ENCODE measurements at places on chromosomes 5 and 9.

DNA sequence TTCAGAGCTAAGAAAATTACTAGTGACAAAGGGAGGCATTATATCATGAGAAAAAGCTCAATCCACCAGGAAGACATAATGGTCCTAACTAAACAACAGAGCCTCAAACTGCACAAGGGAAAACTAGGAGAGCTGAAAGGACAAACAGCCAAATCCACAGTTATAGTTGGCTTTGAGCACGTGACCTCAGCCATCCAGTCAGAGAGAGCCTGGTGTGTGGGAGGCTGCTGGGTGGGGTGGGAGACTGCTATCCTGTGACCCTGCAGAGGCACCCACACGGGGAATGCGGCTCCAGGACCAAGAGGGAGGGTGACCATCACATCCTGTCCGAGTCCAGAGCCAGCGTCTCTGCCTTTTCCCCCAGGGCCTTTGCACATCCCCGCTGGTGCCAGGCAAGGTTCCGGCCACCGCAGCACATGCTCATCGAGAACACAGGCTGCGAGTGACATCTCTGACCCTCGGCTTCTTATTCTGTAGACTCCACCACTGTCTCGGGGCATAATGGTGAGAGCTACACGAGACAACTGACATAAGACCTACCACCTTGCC is 145.1 kb downstream of the PHF2 start:
- no peak for DNase-seq

GRCh38 chr5:160369990-160370712 is at the start of gene C1QTNF2:
Gene C1QTNF2 (minus strand): TSS chr5:160370626. CDS start chr5:160355011, 15,615 bp downstream.
- no peak for DNase-seq

GRCh38 chr5:41270423-41271251 is 57.3 kb upstream of the C6 start:
- no peak for DNase-seq

GRCh38 chr9:7533376-7534090 is 266.0 kb downstream of the DMAC1 start:
- DNase-seq = no peak

- DNase-seq = no peak
Measured at GRCh38 chr9:131650254-131650653, 89.6 kb downstream of the RAPGEF1 start.

DNA sequence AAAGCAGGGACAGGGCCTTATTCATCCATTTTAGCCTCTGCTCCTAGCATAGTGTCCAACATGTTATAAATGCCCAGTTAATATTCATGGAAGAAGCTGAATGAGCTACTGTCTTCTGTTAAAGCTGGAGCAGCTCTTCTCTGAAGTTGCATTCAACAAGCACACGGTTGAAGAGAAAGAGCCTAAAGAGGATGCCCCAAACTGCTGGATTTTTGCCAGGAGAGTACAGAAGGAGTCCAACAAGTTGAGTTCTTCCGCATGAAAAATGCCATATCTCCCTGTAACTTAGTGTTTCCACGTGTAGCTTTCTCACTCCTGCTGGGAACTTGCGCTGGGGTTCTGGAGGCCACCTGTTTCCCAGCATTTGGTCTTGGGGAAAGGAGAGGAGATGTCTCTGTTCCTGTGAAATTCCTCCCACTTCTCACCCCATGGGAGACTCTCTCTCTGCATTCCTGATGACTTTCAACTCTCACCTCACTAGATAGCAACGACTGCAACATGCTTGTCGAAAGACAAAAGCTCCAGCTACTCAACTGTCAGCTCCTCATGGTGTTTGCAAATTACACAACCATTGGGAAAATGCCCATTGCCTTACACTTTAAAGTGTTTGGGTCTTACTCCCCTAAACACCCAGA is 122.8 kb downstream of the KIF4B start:
- DNase-seq = no peak

DNA sequence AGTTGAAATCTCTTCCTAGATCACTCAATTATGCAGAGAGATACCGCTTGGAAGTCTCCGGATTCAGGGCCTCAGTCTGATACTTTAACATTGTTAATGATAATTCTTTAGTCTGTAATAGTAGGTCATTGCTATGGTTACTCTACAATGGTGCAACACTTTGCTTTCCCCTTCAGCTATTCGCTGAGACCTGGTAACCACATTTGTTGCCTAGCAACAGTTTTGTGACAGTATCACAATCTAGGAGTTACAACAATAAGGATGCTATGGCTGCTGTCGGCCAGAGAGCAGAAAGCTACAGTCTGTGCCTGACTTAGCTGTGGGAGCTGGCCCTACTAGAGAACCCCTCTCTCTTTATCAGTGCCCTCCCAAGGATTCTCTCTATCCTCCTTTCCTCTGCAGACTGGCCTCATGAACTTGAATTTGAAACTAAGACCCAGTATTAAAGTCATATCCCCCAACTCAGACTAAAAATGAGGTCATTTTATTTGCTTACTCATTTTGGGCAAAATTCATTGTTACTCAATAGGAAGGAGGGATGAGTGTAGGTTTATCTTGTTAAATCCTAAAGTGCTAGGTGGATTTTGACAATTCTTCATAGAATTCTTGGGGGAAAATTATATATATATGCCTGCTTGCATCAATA is 39.3 kb downstream of the NR2F1 start:
- DNase-seq = no peak

GRCh38 chr9:121979736-121980135 is 113.4 kb downstream of the TTLL11 start:
- DNase-seq = no peak

- DNase-seq = no peak
Measured at GRCh38 chr5:6572825-6573380, 59.9 kb downstream of the NSUN2 start.

DNA sequence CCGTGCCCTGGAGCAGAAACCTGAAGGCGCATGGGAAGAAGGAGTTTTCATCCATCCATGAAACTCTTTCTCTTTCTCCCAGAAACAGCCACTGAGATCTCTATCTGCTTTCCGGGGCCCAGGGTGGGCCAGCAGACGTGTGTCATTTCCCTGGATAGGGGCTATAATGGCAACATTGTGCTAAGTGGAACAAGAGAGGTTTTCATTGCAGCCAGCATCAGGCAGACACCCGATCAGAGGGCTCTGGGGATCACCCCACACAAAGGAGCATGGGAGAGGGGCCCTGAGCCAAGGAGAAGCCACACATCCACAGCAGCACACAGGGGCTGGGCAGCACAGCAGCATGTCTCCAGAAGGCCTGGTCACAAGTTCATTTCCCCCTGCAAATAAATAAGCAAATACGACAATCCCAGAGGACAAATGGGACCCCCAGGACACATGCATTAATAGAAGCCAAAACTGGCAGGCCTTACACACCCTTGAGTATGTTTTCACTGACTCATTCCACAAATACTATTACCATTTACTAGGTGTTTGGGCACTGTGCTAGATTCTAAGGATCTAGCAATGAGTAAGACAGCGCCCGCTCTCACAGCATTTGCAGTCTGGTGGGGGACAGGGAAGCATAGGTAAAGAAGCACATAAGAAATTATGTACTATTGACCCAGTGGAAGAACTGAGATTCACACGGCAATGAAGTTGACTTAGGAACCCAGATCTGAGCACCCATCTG is 4.3 kb upstream of the AFAP1L1 start:
- no peak for DNase-seq

GRCh38 chr5:64978546-64978945 is 209.8 kb downstream of the CWC27 start:
- no peak for DNase-seq

DNA sequence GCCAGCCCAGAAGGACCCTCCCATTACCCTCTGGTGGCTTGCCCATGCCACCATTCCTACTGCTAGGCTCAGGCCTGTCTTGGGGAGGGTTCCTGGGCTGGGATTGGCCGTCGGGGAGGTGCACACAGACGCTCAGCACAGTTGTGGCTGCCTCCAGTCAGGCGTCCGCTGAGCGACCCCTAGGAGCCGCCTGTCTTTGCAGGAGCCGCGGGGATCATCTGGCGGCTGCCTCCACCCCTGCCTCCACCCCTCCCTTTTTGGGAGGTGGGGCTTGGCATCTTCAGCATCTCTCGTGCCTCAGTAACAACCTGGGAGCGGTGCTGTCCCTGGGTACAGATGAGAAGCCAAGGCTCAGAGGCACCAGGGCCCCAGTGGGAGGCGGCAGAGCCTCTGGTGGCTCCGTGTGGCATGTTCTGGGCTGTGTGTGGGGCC is 39.6 kb downstream of the RXRA start:
- no peak for DNase-seq

DNA sequence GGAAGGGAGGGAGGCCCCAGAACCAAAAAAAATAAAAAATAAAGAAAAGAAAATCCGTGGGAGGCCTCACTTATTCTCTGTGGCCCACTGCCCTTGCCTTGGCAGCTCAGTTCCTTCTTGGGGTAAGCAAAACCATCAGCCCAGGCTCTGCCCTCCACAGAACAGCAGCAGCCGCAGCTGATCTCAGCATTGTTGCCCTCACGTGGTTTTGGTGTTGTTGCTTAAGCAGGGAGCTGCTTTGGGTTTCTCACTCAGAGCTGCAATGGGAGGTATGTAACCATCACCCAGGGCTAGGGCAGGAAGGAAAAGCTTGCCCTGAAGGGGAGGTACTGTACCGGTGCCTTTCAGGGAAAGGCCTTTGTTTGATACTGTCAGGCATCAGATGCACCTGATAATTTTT is 374.7 kb upstream of the WWC1 start:
- DNase-seq = no peak

GRCh38 chr5:68460147-68460798 is 244.7 kb downstream of the PIK3R1 start:
- DNase-seq = no peak

DNA sequence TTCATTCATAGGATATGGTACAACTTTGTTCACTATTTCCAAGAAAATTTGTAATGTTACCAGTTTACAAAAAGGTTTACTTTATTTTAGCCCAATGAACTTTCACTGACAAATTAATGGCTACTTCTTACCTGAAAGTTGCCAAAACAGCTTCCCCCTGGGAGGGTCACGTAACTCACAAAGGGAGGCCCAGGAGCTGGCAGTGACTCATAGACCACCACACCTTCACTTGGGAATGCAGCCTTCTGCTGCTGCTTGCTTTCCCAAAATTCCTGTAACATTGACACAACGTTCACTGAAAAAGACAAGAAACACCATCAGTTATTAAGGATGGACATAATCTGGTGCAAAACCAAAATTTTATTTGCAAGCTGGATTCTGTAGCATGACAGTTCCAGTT is 18.1 kb downstream of the LIX1 start:
- no peak for DNase-seq

DNA sequence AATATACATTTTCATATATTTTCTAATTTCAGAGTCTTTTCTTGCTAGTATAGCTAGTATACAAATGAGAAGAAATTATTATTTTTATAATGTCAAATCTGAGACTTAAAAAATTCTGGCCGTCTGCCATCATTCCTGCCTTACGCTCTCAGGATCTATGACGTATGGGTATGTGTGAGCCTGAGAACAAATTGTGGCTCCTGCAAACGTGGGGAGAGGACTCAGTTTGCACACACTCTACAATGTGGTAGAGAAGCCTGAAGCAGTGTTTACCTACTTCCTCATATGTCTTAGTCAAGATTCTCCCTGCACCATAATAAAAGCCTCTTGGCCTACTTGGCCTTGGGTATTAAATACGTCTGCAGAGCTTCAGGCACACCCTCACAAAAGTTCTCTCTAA is 825.4 kb downstream of the SEMA5A start:
- no peak for DNase-seq

- no peak for DNase-seq
Measured at GRCh38 chr5:63727583-63727982, 234.7 kb downstream of the HTR1A start.

- DNase-seq = no peak
Measured at GRCh38 chr5:88401686-88402085, 133.0 kb upstream of the TMEM161B start.

- DNase-seq = no peak
Measured at GRCh38 chr5:167243463-167243862, 1048.0 kb upstream of the WWC1 start.

- no peak for DNase-seq
Measured at GRCh38 chr9:97059626-97060025, 20.7 kb upstream of the CTSV start.

DNA sequence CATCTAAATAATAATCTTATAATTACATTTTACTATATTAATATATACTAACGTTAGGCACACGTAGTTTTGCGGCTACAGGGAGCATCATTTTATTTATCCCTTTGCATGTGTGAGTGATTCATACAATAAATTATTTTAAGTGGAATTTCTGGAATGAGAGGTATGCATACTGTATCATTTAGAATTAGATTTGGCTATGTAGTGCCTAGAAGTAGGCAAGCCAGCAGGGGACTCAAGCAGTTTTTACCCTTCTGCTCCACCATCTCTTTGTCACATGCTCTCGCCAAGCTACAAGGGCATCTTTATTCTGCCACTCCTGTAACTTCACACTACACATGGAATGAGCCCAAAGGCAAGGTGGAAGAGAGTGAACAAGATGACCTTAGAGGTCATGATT is 60.8 kb downstream of the MEGF10 start:
- no peak for DNase-seq

DNA sequence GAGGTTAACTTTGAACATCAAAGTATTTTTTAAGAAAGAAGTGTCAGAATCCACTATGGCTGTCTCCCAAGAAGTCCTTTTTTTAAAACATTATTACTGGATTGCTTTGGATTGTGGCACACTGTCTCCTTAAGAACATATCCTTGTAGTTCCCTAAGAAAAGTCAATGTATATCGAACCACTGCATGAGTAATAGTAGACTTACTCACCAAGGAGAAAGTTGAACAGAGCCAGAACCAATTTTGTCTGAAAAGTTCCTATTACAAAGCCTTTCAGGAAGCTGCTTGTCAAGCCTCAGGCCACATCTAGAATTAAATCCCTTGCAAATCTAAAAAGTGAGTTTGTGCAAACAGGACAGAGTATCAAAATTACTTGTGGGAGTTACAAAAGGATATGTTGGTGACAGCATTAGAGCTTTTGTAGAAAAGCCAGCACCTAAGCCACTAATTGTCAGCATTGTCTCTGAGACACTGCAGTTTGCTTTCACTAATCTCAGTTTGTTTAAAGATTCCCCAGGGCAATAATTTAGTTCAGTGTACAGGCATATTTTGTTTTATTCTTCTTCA is 195.4 kb downstream of the MPDZ start:
- DNase-seq = no peak

DNA sequence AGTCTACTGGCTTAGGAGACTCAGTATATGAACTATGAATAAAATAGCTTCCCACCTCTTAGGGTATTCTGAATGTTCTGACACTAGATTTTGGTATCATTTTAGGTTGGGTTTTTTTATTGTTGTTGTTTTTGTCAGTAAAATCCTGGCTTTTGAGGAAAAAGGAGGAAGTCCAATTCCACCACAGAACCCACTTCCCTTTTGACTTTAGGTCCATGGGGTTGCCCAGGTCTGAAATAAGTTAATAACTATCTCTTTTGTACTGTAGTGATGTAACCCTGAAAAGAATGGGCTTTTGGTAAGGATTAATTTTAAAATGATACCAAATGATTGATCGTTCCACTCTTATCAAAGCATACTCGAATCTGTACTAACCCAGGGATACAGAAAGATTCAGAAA is 29.1 kb upstream of the IL12B start:
- no peak for DNase-seq
